ENCODE measurements at places on chromosomes 16 and 17.

- no peak for DNase-seq
Observed at GRCh38 chr16:8194794-8195193, 395.5 kb downstream of the TMEM114 start.

GRCh38 chr17:77523540-77523939, 382.8 kb downstream of the SEC14L1 start:
- no peak for DNase-seq

DNA sequence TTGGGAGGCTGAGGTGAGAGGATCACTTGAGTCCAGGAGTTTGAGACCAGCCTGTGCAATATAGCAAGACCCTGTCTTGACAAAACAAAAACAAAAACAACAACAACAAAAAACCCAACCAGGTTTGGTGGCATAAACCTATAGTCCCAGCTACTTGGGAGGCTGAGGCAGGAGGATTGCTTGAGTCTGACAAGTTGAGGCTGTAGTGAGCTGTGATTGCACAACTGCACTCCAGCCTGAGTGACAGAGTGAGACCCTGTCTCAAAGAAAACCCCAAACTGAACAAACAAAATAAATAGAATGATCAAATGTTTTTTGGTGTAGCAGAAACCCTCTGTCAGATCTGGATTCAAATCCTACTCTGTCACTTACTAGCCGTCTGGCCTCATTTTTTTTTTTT, 16.0 kb upstream of the SYT17 start:
- DNase-seq = no peak

GRCh38 chr17:61128661-61129115, 271.0 kb upstream of the TBX2 start:
- no peak for DNase-seq

DNA sequence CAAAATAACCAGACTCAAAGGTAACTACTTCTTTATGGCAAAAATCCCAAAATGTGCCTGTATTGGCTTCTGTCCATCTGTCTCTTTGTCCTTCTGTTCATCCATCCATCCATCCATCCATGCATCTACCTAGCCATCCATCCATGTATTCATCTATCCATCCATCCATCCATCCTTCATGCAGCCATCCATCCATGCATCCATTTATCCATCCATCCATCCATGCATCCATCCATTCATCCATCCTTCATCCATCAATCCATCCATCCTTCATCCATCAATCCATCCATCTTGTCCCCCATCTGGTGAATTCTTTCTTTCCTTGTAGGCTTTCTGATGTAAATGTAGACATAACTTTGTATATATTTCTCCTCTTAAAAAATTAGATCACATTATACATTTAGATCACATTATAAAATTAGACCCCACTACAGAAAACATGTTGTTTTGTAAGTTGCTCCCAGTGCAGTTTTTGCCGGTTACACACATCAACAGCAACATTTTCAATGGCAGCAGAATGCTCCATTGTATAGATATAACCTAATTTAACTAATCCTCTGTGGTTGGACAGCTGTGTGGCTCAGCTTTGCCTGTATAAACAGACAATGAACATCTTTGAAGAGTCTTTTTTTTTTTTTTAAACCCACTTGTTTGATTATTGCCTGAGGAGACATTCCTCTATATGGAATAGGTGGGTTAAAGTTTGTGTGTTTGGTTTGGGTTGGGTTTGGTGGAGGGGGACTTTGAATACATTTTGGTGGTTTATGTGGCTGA, 72.0 kb downstream of the MSI2 start:
- no peak for DNase-seq

Data from epithelial cell of prostate (primary cell).